ENCODE measurements at places on chromosomes 1 and 21.
A peak's percentile ranks its signal among the peaks of the same experiment; 100 is the strongest.

GRCh38 chr21:21188513-21189195 is 190.4 kb downstream of the NCAM2 start:
- DNase-seq = no peak

DNA sequence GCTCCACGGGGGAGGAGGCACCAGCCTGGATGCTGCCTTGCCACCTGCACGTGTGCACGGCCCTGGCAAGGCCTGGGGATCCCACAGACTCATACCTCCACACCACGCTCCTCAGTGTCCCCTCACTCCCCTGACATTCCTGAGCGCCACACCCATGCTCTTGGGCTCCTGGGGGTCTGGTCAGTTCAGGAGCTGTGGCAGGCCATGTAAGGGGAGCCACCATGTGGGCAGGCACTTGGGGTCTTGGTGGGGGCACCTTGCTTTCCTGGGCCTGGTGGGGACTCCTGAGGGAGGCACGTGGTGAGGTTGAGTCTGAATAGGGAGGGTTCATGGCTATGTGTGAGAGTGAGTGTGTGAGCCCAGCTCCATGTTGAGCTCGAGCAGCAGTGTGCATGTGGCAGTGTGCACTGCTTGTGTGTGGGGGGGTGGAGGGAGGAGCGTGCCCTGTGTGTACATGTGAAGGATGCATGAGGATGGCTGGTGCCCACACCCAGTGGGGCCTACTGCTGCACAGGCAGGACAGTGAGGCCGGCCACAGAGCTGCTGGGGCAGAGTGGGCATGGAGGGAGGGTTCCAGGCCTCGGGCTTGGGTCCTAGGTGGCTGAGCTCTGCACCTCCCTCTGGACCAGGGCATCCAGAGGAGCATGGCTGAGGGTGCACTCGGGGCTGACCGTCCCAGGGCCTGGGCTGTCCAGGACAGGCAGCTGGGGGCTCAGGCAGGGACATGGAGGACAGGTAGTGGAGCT is 1.6 kb downstream of the GJC2 start:
- DNase-seq = no peak

GRCh38 chr1:1349256-1350012 is at the start of gene DVL1:
Gene DVL1, minus strand, starts transcription at chr1:1349418. Its CDS starts 353 bp downstream, at chr1:1349065.
- DNase-seq = no peak

- no peak for DNase-seq
These were observed 21.6 kb upstream of the PCP4 start for GRCh38 chr21:39845571-39846130.

DNA sequence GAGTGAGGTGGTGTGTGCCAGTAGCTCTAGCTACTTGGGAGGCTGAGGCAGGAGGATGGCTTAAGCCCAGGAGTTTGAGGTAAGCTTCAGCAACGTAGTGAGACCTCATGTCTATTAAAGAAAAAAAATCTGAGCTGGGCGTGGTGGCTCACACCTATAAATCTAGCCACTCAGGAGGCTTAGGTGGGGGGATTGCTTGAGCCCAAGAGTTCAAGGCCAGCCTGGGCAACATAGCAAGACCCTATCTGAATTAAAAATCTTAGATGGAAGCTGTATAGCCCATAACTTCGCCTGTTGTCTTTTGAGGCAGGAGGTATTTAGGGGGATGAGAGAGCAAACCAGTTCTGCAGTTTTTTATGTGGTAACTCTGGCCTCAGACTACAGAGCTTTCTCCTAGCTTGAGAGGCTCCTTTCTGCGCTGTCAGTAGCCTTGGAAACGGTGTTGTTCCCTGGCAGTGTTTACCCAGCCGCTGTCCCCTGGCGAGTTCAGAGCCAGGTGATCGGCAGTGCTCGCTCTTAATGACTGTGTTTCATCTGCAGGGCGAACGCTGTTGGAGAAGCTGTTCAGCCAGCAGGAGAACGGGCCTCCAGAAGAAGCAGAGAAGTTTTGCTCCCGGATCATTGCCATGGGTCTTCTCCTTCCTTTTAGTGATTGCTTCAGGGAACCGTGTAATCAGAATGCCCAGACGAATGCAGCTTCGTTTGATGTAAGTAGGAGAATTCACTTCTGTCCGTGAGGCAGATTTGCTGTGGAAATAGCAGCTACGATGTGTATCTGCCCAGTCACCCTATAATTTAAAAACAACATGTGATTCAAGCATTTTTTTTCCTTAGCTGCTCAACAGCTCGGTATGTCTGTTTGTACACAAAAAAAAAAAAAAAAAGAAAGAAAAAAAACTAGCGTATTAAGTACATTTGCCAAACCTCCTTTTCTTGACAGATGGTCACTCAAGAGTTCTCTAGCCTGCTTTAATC is 31.2 kb downstream of the FMN2 start:
- no peak for DNase-seq

DNA sequence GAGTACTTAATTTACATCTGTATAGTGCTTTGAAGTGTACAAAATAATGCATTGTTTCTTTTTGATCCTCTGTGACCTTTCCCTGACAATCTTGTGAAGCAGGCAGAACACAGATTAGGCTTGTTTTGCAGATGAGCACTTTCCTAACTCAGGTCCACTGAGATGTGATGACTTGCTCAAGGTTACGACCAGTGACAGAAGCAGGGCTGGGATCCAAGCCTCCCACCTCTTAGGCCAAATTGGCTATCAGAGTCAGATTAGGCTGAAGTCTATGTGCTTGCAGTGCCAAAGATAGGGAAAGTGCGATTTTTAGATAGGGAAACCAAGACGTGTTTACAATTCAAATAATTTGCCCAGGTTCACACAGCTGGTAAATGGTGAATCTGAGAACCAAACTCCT is 147.3 kb downstream of the OMA1 start:
- no peak for DNase-seq

DNA sequence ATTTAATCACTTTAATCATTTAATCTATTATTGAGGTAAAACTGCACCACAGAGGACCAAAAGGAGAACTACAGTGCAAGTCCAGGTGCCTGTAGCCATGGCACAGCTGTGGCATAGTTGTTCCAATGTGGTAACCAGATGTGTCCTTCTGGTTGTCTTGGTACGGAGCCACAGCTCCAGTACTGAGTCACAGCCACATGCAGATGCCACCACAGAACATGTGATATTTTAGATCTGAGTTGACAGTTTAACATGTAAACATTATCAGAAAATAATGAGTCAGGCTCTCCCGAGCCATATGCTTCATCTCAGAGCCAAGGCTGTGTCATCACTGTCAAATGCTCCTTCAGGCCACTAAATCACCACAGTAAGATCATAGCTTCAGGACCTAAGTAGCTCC is 56.4 kb upstream of the RGS7 start:
- DNase-seq = no peak

GRCh38 chr1:154182344-154183045 is 9.4 kb downstream of the TPM3 start:
- DNase-seq = peak; percentile 97

GRCh38 chr1:213320191-213320870 is 269.3 kb downstream of the RPS6KC1 start:
- DNase-seq = no peak

DNA sequence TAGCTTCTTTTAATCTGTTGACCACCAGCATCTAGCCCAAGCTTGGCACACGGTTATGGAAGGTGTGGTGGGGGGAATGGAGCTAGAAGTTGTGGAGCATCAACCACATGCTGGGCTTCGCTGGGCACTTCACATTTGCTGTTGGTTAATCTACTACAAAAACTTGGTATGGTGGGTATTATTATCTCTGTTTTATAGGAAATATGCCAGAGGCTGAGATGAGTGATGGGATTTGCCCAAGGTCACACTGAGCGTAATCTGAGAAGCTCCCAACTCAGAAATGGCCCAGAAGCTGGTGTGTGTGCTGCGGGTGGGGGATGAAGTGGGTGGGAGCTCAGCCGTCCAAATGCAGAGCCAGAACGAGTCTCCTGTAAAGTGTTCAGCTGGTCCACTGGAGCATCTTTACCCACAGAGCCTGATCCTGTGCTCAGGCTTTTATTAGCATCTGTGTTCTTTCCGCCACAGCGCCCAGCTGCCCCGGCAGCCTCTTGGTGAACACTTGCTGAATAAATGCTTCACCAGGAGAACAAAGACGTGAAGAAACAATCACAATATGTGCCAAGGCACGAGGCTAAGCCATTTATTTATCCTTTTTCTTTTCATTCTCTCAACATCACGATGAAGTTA is 98.6 kb upstream of the JUN start:
- no peak for DNase-seq

GRCh38 chr1:236615399-236616148 is 11.3 kb upstream of the HEATR1 start:
- DNase-seq = no peak

- DNase-seq = no peak
These were observed 50.1 kb downstream of the RASAL2 start for GRCh38 chr1:178143730-178144690.

- no peak for DNase-seq
These were observed 808 bp downstream of the MAP3K21 start for GRCh38 chr1:233328142-233328921.

DNA sequence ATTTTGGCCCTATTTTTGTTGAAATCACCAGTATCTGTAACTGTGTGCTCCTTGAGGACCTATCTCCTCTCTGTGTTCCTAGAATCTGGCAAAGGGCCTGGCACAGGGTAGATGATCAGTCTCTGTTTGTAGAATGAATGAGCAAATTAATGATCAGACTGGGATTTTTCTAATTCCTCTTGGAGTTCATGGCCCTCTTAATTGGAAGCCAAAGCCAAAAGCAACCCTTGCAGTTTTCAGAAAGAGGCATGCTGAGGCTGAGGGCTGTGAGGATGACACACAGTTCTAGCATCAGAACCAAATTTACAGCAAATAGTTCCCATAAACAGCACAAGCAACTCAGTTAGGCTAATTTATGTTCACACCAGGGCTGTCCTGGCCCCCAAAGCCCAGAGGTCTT is 111.1 kb upstream of the BEND5 start:
- DNase-seq = no peak

DNA sequence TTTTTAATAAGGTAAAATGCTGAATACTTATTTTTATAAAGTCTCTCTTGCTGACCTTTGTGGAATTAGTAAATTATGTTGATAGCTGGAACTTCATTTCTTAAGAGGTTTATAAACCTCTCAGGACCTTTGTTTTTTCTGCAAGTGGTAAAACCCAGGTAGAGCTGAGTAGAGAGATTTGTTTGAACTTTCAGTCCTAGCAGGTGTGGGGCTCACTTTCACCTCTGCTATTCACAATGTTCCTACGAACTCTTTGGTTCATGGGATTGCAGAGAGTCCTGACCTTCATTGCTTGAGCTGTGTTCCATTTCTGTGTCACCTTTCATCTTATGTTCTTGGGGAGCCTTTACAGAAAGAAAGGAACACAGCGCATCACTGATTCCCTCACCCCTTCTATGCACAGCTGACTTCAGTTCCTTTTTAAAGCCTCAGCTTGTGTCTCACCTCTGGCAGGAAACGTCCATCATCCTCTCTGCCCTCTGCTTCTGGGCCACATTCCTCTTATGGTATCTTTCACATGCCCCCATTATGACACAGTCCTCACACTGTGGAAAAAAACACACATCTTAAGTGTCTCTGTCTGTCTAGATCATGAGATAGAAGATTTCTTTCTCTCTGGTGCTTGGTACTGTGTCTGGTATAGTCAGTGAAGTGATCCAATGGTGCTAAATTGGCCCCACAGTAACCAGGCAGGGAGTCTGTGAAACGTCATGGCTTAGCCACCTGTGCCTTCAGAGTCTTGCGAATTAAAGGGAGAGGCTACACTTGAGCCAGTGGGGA is 262.5 kb upstream of the B3GALT2 start:
- DNase-seq = no peak

- no peak for DNase-seq
These were observed 10.5 kb upstream of the IFI6 start for GRCh38 chr1:27682351-27682944.

DNA sequence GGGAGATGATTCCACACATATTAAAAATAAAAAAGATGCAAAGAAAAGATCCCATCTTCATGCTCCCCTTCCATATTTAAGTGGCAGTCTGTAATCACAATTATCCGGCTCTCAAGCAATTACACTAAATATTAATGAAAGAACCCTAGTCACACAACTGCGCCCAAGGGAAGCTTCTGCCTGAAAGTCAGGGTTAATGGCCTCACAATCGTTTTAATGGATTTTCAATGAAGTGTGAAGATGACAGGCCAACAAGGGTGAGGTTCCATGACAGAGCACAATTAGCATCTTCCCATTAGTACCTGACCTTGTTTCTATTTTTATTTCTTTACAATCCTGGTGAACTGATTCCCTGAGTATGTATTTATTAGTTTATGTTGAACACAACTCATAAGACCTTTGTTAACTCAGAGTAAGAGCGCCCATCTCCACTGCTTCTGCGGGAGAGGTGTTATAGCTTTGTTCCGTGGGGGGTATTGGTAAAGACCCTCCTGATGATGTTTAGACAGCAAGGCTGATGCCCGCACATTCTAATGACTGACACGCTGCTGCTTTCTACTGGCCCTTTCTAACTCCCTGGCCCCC is 80.9 kb downstream of the IER5 start:
- no peak for DNase-seq

DNA sequence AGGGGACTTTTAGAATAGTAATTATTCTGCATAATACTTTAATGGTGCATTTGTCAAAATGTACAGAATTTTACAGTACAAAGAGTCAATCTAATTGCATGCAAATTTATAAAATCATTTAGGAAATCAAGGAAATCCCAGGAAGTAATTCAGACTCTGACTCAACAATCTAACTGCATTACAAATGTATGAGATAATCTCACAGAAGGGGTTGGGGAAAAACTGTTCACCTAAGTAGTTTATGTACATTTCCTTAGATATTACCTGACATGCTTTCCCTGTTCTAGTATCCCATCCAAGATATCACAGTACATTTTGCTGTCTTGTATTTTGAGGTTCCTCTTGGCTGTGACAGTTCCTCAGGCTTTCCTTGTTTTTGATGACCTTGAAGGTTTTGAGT is 4.7 kb downstream of the CRB1 start:
- no peak for DNase-seq

DNA sequence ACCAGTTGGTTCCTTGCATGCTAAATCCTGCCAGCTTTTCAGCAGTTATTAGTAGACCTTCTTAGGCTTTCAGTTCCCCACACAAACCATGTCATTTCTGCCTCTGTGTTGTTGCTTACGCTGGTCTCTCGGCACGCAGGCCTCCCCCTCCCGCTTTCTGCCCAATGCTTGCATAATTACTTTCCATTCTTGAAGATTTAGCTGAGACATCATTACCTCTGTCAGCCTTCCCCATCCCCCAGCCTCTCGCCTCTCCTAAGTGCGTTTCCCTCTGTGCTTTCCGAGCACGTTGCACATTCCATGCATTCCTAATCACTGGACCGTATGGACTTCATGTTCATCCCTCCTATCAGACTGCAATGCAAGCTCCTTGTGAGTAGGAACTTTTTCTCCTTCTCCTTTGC is 26.8 kb downstream of the TSHB start:
- DNase-seq = no peak

- no peak for DNase-seq
These were observed 4.0 kb downstream of the USP24 start for GRCh38 chr1:55210990-55211801.

- no peak for DNase-seq
These were observed 90.0 kb downstream of the GPR88 start for GRCh38 chr1:100627936-100628335.

- no peak for DNase-seq
These were observed 39.7 kb downstream of the RNASEL start for GRCh38 chr1:182549346-182549745.

GRCh38 chr1:58824753-58825389 is 41.0 kb upstream of the JUN start:
- DNase-seq = no peak

GRCh38 chr1:32891241-32891570 is 4.9 kb downstream of the HPCA start:
- no peak for DNase-seq

Measured in GF-D8 (cell line).